NCI-H2029 (cell line): ENCODE measurements at places on chromosomes 11 and 22.
A peak's percentile ranks its signal among the peaks of the same experiment; 100 is the strongest.

- DNase-seq = no peak
These were observed 13.8 kb downstream of the OR5B21 start for GRCh38 chr11:58494101-58494500.

- DNase-seq = peak; percentile 76
These were observed 42.7 kb downstream of the RTL6 start for GRCh38 chr22:44455151-44455962.

DNA sequence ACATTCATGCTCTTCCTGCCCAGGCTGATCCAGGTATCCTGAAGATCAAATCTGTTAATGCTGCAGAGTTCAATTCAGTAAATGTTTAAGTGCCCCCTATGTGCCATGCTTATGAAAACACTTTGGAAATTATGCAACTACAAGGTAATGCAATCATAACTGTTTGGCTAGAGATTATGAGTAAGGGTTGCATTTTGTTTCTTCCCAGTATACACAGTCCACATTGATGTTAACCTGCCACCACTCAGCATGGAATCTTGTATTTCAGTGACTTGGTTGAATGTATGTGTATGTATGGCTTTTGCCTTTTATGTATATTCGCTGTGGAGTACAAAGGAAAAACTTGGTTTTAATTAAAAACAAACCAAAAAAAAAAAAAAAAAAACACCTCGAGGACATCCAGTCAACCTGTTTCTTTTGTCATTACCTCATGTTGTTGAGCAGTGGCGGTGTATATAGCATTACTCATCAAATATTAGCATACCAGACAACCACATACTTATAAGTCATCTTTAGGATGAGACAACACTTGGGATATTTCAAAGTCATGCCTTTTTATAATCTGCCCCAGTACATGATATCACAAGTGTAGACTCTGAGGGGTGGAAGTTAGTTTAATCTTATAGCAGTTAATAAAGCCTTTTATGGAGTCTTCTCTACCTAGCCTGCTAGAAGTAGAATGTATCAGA, 86.1 kb upstream of the HORMAD2 start:
- peak; percentile 59 for DNase-seq

DNA sequence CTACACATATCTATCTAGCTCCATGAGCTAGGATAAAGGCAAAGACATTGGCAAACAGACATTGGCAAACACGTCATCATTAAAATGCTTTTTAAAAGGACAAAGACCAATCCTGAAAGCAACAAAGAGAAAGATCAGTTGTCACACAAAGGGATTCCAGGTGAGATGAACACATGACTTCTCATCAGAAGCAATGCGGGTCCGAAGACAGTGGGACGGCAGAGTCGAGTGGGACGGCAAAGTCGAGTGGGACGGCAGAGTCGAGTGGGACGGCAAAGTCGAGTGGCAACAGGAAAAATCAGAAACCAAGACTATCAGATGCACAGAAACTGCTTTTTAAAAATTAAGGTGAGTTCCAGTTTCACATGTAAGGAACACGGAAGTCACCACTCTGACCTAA, 609.5 kb downstream of the BRD1 start:
- no peak for DNase-seq

- DNase-seq = peak; percentile 31
These were observed 14.9 kb downstream of the SLC25A18 start for GRCh38 chr22:17578136-17578754.

DNA sequence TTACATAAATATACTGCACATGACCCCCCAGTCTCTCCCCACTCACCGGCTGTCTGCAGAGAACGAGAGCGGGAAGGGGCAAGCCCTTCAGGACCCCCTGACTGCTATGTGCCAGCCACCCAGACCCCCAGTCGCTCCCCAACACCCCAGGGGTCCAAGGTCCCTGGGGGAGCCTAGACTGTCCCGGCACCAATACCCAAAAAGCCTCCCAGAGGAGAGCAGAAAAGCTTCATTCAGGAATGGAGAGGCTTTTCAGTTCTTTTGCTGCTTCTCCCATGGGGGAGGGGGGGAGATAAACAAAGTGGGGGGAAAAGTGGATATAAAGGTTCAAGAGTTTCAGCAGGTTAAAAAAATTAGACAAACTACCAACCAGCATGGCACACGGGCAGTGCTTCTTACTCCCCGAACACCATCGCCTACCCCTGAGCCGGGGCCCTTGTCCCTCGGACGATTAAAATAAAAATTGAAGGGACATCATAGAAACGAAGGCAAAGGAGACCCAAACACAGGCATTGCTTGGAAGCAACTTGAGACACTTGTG, 1.3 kb downstream of the CSNK1E start:
- no peak for DNase-seq

- DNase-seq = no peak
These were observed 8.5 kb downstream of the YPEL4 start for GRCh38 chr11:57641011-57641807.

DNA sequence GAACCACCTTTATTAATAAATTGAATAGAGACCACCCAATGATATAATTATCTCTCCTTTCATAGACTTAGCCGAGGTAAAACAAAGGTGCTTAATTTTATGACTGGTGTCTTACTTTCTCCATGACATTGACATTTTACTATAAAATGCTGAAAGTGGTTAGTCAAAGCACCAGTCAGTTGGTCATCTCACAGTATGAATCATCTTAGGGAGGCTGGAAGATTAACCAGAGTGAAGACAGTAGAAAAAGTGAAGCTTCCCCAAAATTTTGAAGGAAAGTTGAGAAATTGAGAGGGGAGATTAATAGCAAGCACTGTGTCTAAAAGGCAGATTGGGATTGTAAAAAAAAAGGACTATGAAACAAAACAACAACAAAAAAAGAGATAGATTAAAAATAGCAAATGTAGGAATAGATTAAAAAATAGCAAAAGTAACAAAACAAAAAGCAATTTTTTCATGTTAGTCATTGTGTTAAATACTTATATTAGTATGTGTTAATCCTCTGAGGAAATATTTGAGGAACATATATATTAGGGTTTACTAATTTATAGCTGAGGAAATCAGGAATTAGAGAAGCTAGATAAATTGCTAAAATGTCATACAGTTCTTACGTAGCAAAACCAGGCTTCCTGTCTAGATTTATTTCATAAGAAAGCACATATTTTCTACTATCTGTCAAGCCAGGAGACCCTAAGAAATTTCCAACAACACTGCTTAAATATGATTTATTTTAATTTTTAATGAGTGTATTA, 557.3 kb upstream of the ANO5 start:
- DNase-seq = no peak

DNA sequence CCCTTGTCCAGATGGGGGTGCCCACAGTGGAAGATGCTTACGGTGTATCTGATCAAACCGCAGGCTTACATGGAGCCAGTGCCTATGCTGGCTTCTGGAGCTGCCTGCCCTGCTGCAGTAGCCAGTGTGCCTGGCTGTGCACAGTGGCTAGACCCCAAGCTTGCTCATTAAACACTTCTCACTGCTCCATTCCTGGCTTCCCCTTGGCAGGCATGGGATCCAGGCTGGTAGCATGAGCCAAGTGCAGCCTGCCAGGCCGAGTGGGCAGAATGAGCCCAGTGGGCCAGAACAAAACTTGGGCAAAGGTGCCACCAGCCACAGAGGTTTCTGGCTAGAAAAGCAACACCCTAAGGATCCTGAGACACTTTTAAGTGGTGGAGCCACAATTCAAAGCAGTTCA, 55.4 kb upstream of the B3GNT6 start:
- DNase-seq = no peak

GRCh38 chr11:11010624-11011127, 152.8 kb upstream of the ZBED5 start:
- DNase-seq = no peak

- DNase-seq = peak; percentile 71
These were observed 12.7 kb downstream of the TMEM45B start for GRCh38 chr11:129828301-129828836.

DNA sequence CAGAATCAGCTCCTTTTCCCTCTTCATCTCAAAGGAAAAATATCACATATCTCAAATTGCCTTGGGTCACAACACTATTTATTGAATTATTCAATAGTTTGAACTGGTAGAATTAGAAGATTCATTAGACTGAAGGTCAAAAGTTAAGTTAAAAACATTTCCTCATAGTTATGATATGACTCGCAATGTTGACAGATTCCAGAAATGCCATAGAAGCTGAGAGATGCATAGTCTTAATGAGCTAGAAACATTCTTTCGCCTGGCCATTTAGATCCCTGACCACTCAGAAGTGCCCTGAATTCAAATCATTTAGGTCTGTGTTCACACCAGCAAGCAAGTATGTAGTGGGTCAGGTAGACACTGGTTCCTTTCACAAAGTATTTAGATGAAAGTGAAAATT, 44.4 kb downstream of the FAT3 start:
- no peak for DNase-seq

- DNase-seq = no peak
These were observed 84.1 kb upstream of the BARX2 start for GRCh38 chr11:129291546-129291945.

- DNase-seq = no peak
These were observed 11.5 kb upstream of the SLC22A6 start for GRCh38 chr11:62996271-62996670.

DNA sequence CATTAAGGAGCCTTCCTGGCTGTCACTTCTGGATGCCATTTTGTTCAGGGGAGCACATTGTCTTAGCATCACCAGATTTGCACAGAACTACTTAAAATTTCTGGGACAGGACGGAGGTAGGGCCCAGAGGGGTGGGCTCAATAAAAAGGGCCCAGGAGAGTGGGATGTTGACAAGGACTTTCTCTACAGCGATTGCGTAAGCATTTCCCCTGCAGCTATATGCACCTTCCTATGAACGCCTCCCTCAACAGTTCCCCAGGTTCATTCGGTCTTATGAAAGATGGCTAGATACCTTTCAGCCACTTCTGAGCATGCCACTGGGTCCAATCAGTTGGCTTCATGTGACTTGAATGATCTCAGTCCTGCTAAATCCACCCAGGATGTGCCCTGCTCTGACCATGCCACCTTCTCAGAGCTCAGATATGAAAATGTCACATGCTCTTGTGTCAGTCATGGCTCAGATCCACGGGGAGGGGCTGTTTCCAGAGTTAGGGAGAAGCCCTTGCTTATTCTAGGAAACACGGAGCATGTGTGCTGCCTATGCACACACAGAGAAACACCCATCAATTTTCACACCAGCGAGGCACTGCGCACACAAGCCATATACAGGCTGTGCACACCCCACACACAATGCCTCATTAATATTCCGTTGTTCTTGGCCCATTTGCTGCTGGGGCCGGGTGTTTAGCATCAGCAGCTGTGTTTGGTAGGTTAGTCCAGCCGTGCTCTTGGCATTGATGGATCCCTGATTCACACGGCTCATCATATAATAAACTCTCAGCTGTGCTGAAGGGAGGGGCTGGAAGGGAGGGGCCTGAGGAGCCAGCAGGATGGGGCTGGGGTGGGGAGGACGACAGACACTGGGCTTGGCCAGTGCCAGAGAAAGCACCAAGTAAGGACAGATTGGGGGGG, 52.5 kb upstream of the NNMT start:
- peak; percentile 25 for DNase-seq
